Occipital lobe (tissue), 3 donors: ENCODE measurements at places on chromosomes 2 and 18.

- no peak for DNase-seq
Measured at GRCh38 chr2:72649810-72650209, 176.0 kb downstream of the EXOC6B start.

DNA sequence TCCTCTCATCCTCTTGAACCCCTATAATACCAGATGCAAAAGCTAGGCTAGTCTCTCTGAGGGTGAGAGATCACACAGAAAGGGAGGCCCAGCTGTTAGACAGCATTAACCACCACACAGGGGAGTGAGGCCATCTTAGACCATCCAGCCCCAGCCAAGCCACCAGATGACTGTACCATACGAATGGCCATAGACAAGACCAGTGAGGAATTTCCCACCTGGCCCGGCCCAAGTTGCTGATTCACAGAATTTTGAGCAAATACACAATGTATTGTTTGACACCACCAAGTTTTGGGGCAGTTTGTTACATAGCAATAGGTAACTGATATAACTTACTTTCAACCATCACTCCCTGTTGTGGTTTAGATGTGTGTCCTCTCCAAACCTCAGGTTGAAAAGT lies 98.2 kb upstream of the CTNNA2 start:
- DNase-seq: no peak

GRCh38 chr2:201959626-201960025 lies 74.0 kb upstream of the FZD7 start:
- no peak for DNase-seq

GRCh38 chr2:216698293-216698692 lies 2.9 kb upstream of the IGFBP5 start:
- DNase-seq: no peak

GRCh38 chr2:214536625-214537024 lies 125.8 kb downstream of the VWC2L start:
- no peak for DNase-seq

- DNase-seq: no peak
Measured at GRCh38 chr2:10572701-10573100, 117.1 kb downstream of the NOL10 start.

GRCh38 chr2:142741764-142742269 lies 135.6 kb upstream of the KYNU start:
- no peak for DNase-seq

GRCh38 chr2:144501118-144501517 lies 18.8 kb downstream of the ZEB2 start:
- no peak for DNase-seq

GRCh38 chr2:83071352-83071751 lies 1387.7 kb downstream of the SUCLG1 start:
- DNase-seq: no peak

GRCh38 chr2:158443606-158444005 lies 12.9 kb downstream of the CCDC148 start:
- no peak for DNase-seq

DNA sequence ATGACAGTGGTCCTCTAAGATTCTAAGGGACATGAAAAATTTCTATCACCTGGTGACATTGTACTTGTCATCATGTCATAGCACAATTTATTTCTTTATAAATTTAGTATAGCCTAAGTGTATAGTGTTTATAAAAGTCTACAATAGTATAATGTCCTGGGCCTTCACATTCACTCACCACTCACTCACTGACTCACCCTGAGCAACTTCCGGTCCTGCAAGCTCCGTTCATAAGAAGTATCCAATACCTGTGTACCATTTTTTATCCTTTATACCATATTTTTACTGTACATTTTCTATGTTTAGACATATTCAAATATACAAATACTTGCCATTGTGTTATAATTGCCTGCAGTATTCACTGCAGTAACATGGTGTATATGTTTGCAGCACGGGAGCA lies 72.8 kb upstream of the DSEL start:
- no peak for DNase-seq

GRCh38 chr2:393711-394696 lies 106.1 kb upstream of the ALKAL2 start:
- peak; percentile 54 for DNase-seq

- DNase-seq: no peak
Measured at GRCh38 chr2:10232096-10232815, 70.4 kb upstream of the HPCAL1 start.

DNA sequence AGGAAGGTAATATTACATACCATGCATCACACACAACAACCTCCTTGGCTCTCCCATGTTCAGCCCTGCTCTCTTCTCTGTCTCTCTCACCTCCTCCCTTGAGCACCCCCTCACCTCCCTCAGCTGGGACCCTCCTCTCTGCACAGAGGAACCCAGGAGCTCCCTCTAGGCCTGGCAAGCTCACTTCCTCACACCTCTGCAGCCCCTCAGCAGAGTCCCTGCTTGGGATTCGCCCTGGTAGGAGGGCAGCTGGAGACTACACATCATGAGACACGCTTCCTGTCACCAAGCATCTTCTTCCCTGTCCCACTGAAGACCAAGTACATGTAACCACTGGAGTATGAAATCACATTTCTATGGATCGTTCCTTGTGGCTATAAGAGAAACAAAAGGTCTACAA lies 51.0 kb downstream of the ADD2 start:
- no peak for DNase-seq

DNA sequence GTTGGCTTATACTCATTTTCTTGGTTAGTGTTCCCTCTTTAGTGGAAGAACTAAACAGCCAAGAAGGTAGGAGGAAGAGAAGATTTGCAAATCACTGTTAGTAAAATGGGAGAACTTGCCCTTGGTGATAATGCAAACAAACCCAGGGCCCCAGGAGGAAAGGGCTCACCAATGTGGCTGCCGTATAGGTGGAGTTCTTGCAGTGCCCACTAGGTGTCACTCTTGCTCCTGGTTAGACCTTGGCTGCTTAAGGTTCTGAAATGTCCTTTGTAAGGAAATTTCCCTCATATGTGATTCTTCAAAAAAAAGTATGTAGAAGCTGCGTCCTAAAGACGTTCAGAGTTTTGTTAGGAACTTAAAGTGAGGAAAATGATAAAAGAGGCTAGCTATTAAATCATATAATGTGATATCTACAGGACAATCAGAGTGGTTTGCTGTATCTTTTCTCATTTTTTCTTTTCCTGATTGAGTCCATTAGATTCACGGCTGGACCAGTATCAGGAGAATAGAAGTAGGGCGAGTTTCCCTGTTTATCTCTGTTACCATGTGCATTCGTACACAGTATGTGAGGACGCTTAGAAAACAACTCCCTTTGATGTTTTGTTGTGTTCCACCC lies 48.6 kb downstream of the RPIA start:
- DNase-seq: peak; percentile 23

DNA sequence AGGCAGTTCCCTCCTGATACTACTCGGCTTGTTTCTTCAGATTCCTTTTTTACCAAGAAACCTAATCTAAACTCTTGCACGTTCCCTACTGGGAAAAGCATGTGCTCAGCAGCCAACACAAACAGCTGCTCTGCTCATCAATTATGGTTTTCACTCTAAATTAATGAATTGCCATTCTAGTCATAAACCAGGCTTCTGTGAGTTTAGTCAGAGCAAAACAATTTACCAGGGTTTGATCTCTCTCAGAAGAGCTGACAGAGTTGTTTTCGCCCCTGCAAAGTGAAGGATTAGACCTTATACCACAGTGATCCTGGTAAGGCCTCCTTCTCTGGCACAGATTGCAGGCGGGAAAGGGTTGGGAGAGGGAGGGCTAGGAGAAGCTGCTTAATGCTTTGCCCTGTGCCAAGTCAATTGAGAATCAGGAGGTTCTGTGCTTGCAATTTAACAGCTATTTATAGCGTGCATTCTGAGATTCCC lies 57.2 kb downstream of the REEP1 start:
- no peak for DNase-seq

DNA sequence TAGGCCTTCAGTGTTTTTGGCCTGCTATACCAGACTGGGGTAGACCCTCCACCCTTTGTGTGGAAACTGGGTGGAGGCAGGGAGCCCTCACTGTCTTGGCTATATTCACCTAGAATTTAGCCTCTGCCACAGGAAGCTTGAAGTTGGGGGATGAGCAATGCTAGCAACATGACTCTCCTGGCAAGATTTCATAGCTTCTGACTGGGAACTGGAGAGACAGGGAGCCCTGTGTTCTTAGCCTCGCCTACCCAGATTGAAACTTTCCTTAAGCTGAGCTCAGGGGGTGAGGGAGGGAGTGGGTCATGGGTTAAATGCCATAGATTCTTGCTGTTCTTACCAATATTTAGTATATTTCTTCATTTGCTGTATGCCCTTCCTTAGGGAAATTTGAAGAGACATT lies 46.8 kb upstream of the FAM98A start:
- no peak for DNase-seq

DNA sequence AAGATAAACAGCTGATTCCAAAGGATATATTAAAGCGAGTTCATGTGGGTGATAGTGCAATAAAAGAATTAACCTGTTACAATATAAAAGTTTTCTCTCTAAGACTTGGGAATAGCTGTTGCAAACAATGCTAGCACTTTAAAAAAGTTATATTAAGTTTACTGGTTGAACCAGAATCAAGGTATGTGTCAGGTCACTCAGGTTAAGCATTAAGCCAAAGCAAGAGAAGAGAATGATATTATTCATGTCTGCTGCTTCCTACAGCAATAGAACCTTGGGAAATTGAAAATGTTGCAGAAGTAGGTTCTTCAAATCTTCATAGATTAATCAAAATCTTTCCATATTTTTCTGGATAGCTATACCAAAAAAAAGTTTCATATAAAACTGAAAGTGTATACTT lies 138.5 kb downstream of the GCA start:
- DNase-seq: no peak

DNA sequence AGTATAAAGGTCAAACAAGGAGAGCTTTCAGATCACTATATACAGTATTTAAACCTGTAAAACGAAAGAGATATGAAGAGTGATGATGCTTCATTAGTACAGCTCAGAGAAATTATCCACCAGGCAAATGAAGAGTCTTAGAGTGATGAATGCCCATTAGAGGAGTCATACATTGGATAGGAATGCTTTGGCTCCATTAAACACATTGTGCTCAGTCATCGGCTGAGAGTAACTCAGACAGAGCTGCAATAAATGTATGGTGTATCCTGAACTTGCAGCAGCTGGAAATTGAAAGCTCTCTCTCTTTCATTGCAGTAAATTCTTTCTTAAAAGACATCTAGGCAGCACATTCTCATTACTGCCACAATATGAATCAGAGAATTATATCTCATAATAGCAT lies 340.8 kb upstream of the SPHKAP start:
- no peak for DNase-seq

GRCh38 chr18:60936101-60936500 lies 397.1 kb upstream of the CDH20 start:
- DNase-seq: no peak

DNA sequence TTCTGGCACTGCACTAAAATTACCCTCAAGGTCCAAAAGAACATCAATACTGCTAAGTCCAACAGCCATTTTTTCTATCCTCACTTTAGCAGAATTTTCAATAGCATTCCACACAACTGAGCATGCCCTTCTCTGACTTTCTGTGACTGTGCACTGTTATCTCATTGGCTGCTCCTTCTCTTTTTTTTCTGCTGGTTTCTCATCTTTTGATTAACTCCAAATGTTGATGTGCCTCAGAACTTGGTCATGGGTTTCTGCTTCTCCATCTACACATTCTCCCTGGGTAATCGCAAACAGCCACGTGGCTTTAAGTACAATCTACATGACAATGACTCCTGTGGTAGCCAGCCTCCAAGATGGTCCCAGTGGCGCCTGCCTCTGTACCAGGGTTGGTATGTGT lies 75.0 kb upstream of the CD226 start:
- no peak for DNase-seq

GRCh38 chr2:100606726-100607343 lies 44.0 kb downstream of the PDCL3 start:
- peak; percentile 35 for DNase-seq

DNA sequence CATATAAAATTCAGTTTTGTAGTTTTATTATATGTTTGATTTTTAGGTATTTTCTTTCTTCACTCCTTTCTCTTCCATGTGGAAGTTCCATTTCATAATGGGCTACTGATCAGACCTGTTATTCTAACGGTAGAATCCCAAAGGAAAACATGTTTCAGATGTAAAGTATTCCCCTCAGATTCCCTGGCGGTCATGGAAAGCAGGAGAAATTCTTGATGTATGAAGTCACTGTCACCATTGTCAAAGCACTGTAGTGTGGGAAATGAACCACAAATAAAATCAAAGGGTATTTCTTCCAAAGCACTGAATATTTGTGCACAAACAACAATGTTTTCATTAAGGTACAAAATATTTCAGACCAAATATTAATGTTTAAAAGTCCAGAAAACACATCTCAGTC lies 237.3 kb upstream of the KLHL14 start:
- DNase-seq: no peak

GRCh38 chr2:183404392-183404791 lies 280.1 kb downstream of the NUP35 start:
- no peak for DNase-seq

- no peak for DNase-seq
Measured at GRCh38 chr2:140506606-140507005, 1624.2 kb downstream of the LRP1B start.

DNA sequence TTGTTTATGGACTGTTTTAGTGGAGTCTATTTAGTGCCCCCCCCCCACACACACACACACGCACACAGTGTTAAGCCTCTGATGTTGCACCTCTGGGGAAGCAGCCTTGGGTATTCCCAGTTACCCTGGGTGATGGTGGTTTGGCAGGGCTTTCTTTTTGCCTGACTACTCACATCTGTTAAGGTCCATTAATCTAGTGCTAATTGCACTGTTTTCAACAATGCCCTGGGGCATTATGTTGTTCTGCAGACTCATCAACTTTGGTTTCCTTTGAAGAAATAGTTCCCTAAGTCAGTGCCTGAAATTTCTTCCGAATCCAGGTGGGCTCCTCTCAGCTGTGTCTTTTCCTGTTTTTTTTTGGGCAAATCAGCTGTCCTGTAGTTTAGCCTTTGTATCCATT lies 34.7 kb downstream of the SPOPL start:
- no peak for DNase-seq

DNA sequence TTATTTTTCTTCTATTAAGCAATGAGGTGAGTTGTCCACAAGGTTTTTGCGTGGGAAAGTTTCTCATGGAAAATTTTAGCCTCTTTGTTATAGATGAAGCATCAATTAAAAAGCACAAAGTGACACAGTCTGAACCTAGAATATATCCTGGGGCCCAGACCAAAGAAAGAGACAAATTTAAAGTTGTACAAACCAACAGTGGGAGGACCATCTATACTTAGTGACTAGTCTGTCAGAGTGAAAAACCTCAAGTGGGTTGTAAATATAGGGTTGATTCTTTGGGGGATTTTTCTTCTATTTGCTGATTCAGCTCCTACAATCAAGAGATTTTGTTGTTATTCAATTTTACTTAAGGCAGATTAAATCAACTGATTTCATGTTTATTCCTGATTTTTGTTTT lies 256.2 kb downstream of the SATB2 start:
- no peak for DNase-seq

DNA sequence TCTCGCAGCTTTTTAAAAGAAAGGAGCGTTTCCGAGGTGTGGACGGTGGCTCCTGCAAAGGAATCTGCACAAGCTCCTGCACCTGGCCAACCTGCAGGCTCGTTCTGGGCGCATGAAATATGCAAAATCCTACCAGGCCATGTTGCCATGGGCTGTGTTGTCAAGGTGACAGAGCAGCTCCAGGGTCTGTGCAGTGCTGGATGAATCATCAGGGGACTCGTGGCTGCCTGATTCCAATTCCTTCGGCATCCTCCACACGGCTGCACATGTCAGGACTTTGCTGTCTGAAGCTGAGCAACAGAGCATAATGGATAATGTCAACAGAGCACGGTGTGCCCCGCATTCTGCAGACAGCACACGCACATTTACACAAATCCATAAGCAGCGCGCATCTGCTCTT lies 120.5 kb downstream of the EIPR1 start:
- peak; percentile 64 for DNase-seq

- DNase-seq: no peak
Measured at GRCh38 chr2:176562359-176563078, 293.3 kb downstream of the MTX2 start.
